ENCODE measurements at places on chromosomes 2 and 18.

GRCh38 chr2:222146488-222146887, 152.3 kb downstream of the PAX3 start:
- no peak for DNase-seq

- DNase-seq: no peak
These were observed 121.1 kb upstream of the PID1 start for GRCh38 chr2:229392196-229392595.

DNA sequence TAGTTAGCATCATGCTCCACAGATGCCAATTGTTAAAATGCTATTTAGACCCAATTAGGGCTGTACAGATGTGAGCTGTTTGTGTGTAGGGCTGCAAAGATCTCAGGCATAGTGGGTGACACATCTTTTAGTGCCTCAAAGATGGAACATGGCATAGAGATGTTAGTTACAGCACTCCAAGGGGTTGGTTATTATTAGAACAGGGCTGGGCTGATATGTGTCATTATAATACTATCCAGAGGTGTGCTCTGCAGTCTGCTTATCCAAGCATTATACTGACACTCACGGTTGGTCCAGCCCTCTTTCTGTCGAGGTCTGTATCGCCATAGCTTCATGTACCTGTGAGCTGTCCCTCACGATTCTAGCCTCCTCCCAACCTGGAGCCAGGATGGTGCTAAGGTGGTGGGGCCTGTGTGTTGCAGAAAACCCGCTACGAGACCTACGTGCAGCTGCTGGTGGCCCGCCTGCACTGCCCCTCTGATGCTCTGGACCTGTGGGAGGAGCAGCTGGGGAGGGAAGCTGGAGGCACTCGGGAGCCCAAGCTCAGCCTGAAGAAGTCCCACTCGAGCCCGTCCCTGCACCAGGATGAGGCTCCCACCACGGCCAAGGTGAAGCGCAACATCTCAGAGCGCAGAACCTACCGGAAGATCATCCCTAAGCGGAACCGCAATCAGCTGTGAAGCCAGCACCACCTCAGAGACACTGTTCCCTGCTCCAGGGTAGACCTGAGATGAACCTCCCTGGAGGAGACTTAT, 27.1 kb downstream of the PSD4 start:
- no peak for DNase-seq

DNA sequence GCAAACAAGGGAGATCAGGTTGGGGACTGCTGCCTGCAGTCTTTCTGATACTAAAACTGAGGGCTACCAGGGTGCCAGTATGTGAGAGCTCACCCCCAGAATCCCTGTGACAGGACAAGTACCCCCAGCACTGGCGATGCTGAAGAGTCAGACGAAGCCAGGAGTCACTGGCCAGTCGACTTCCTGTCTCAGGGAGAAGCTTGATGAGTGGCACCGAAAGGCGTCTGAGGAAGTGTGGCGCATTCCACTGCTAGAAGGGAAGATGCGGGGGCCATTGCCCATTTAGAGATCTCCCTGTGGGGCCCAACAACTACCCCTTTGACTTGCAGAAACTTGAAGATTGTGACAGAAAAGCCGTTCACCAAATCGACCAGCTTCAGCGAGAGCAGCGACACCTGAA, 22.0 kb downstream of the MXD1 start:
- no peak for DNase-seq

DNA sequence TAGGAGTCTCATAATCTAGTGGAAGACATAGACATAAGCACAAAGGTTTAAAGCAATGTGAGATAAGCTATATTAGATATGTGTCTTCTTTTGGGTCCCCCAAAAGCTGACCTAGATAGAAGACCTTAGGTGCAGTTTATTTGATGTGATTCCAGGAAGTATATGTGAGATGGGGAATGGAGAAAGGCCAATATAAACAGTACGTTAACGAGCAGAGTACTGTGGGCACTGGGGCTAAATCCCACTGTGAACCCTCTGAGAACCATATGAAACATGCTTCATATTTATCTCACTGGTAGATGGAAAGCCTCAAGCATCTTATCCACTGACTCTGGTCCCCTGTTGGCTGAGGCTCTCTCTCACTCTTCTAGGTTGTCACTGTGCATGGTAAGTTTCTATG, 62.6 kb upstream of the ZC3H15 start:
- DNase-seq: no peak

DNA sequence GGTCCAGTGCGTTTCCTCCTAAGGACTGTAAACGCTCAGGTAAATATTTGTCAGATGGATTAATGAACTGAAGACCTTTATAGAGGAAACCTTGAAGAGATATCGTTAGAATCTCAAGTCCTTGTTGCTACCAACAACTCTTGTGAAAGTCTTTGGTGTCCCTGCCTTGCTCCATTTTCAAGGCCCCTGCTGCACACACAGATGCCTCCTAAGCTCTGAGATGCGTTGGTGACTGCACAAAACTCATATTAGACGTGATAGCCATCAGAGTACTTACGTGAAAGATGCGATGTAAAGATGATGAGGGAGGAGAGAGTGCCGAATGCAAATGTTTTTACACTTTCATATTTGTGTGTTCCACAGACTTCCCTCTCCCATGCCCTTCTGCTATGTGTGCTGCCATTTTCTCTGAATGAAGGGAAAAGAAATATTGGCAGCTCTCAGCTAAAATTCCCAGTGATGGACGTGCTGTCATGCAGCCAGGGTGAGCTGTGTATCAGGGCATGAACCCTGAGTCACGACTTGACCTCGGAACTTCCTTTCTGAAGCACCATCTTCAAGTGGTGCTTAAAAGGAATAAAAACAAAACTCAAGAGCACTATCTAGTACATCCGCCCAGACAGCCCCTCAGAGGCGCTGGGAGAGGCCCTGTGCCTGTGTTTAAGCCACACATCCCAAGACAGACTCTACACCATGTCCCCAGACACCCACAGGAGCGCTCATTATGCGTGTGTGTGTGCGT, 117.4 kb downstream of the FAM210A start:
- no peak for DNase-seq

Data from AG08396 (cell line).